Upper lobe of right lung (tissue), 1 donor: ENCODE measurements at places on chromosomes 3 and 15.

- DNase-seq, result no peak
These were observed 66.0 kb downstream of the PDZRN3 start for GRCh38 chr3:73558727-73559075.

- no peak for DNase-seq
These were observed 311.7 kb downstream of the SATB1 start for GRCh38 chr3:18113417-18113816.

GRCh38 chr3:47476330-47476626, 537 bp upstream of the SCAP start:
- no peak for DNase-seq

GRCh38 chr3:63582943-63583500, 69.5 kb upstream of the SNTN start:
- DNase-seq, result no peak

DNA sequence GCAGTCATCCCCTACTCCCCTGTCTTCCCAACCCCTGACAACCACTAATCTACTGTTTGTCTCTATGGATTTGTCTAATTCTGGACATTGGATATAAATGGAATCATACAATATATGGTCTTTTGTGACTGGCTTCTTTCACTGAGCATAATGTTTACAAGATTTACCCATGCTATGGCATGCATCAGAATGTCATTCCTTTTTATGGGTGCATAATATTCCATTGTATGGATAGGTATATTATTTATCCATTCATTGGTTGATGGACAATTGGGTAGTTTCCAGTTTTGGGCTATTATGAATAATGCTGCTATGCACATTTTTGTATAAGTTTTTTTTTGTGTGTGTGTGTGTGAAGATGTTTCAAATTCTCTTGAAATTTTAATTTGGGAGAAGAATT, 16.6 kb upstream of the TTBK2 start:
- DNase-seq, result no peak

DNA sequence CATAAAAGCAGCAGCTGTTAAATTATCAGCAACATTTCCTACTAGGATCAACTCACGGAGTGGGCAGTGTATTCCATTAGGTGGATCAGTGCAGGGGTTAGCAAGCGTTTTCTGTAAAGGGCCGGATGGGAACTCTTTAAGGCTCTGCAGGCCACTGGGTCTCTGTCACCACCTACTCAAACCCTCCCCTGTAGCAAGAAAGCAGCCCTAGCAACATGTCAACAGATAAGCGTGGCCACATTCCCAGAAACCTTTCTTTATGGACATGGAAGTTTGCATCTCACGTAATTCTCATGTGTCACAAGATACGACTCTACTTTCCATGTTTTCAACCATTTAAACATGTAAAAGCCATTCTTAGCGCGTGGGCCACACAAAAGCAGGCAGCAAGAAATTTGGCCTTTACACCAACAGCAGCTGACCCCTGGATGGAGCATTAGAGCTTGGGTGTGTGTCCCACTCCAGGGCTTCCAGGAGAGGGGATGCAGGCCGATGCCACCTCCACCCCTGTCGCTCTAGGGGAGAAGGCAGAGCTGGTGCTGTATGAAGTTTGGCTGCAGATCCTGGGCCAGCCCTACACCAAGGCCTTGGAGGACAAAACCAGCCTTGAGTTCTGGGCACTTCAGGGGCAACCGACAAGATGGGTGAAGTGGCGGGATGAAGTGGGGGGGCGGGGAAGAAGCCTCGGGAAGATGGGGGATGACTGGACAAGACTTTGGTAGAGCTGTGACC, 48.2 kb upstream of the CSPG4 start:
- DNase-seq, result no peak

- DNase-seq, result no peak
These were observed 128.2 kb downstream of the ZNF621 start for GRCh38 chr3:40653001-40653400.

GRCh38 chr3:122957707-122958689, 69.6 kb downstream of the SEMA5B start:
- DNase-seq, result peak; percentile 70

DNA sequence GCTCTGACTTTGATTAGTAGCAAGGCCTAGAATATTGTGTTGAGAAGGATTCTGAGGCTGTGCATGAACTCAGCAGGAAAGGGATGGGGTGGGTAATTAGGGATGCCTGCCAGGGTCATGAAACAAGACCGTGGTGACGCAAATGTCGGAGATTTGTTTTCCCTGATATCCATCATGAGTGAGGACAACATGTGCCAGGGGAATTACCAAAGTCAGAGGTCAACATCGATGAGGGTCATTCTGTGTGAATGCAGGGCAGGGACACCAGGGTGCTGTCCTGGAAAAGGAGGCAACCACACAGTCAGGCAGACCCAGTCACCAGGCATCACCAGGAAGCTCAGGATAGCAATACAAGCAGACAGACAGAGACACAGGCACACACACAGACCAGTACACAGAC, 52.2 kb downstream of the SLCO2A1 start:
- no peak for DNase-seq

GRCh38 chr15:47674586-47675232, 42.6 kb upstream of the SEMA6D start:
- no peak for DNase-seq

DNA sequence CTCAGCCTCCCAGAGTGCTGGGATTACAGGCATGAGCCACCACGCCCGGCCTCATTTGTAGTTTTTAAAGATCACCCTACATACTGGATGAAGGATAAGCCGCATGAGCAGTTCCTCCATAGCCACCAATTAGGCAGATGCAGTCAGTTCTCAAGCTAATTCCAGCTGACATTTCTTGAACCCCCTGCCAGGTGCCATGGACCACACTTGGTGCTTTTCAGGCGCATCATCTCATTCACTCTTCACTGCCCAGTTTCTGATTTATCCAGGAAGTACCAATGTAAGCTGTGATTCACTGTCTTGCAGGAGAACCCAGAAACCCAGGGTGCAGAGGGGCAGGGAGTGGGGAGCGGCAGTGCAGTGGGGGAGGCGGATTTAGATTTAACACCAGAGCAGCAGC, 56.5 kb upstream of the RASA2 start:
- no peak for DNase-seq

GRCh38 chr3:15512166-15512565, 9.3 kb downstream of the COLQ start:
- peak; percentile 79 for DNase-seq

GRCh38 chr15:91491101-91491950, 362.2 kb upstream of the SLCO3A1 start:
- no peak for DNase-seq
